CD4-positive, alpha-beta T cell treated with Interleukin-6 at 100 ng/mL for 8 hours (primary cell): ENCODE measurements at places on chromosomes 1 and 21.

GRCh38 chr1:184035719-184036516, 1.6 kb downstream of the COLGALT2 start:
- DNase-seq = no peak

DNA sequence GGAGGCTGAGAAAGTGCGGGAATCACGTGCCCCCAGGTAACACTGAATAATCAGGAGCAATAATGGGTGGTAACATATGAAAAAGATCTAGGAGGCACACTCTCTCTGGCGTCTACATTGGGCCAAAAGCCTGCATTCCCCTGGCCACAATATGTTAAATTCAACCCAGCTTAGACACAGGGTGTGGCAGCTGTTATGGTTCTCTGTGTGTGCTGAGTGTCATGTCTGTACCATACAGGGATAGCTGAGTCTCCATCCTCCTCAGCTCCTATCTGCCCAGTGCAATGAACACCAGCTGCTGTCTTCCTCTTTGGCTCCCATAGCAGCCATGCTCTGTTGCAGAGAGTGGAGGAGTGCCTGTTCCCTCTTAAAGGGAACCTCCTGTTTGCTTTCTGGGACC, 14.3 kb downstream of the S100A11 start:
- DNase-seq = no peak

DNA sequence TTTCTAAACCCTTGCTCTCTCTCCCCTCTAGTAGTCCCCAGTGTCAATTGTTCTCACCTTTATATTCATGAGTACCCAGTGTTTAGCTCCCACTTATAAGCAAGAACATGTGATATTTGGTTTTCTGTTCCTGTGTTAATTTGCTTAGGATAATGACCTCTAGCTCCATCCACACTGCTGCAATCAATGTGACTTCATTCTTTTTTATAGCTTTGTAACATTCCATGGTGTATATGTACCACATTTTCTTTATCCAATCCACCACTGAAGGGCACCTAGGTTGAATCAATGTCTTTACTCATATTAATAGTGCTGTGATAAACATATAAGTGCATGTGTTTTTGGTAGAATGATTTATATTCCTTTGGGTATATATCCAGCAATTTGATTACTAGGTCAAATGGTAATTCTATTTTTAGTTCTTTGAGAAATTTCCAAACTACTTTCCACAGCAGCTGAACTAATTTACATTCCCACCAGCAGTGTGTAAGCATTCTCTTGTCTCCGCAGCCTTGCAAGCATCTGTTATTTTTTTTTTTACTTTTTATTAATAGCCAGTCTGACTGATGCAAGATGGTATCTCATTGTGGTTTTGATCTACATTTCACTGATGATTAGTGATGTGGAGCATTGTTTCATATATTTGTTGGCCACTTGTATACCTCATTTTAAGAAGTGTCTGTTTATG, 277.8 kb downstream of the LTN1 start:
- no peak for DNase-seq

GRCh38 chr1:43465505-43466067, 11.9 kb upstream of the HYI start:
- DNase-seq = no peak

- DNase-seq = no peak
Measured at GRCh38 chr21:29453511-29453910, 154.8 kb downstream of the BACH1 start.

DNA sequence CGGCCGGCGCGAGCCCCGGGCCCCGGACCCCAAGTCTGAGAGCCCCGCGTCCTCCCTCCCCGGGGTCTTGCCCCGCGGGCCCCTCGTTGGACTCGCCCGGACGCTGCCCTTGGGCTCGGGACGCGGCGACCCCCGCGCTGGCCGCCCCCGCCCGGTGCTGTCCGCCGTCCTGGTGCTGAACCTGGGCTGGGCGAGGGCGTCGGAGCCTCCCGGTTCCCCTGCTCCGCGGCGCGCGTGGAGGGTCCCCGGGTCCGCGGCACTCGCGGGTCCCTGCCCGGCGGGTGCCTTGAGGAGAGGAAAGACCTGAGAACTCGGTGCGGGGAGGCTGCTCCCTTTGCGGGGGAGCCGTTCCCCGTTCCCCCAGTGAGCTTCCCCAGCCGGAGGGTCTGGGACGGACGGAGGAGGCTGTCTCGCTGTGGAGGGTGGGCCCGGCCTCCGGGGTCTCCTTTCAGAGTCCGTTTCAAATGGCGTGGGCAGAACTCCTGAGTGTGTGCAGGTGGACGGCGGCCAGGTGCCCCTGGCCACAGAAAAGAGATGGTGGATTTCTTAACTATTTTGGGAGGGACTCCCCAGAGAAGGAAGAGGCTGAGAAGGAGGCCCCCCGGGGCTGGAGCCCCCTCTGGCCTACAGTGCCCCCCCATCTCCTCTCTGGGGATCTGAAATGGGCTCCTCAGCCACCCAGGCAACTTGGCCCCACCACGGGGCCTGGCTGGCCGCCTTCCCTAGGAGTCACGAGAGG, 595 bp downstream of the GABRD start:
- no peak for DNase-seq

DNA sequence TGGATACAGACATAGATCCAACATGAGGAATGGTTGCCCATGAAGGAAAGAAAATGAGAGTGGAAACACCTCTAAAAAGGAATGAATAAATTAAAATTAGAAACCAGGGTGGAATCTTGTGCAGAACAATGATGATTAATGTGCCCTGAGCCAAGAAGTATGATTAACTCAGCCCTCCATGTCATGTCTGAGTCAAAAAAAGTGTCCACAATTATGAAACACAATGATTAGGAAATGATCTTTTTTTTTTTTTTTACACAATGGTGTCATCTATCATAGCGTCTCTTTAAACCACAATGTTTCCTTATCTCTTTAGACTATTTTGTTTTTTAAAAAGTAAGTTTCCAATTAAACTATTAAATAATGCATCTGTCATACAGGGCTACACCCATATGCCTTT, 78.9 kb upstream of the RAB4A start:
- DNase-seq = no peak

DNA sequence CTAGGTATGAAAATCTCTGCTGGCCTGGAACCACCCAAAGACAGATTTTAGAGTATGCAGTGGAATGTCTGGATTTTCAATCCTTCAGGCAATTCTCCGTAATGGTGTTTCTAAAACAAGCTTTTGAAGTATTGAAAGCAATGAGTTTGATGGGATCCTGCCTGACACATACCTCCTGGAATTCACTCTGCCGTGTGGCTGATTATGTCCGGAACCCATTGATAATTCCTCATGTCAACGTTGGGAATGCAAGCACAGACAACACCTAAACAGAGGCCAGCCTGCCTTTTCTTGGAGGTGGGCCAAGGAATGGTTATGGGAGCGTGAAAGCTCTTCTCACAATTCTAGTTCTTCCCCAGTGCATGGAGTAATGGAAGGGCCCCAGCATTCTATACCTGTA, 168.9 kb upstream of the HMCN1 start:
- no peak for DNase-seq

- no peak for DNase-seq
Measured at GRCh38 chr1:244087611-244088010, 36.5 kb downstream of the ZBTB18 start.

- DNase-seq = no peak
Measured at GRCh38 chr21:40177979-40178378, 310.7 kb downstream of the PCP4 start.

GRCh38 chr1:235940285-235940684, 73.6 kb upstream of the LYST start:
- DNase-seq = no peak

DNA sequence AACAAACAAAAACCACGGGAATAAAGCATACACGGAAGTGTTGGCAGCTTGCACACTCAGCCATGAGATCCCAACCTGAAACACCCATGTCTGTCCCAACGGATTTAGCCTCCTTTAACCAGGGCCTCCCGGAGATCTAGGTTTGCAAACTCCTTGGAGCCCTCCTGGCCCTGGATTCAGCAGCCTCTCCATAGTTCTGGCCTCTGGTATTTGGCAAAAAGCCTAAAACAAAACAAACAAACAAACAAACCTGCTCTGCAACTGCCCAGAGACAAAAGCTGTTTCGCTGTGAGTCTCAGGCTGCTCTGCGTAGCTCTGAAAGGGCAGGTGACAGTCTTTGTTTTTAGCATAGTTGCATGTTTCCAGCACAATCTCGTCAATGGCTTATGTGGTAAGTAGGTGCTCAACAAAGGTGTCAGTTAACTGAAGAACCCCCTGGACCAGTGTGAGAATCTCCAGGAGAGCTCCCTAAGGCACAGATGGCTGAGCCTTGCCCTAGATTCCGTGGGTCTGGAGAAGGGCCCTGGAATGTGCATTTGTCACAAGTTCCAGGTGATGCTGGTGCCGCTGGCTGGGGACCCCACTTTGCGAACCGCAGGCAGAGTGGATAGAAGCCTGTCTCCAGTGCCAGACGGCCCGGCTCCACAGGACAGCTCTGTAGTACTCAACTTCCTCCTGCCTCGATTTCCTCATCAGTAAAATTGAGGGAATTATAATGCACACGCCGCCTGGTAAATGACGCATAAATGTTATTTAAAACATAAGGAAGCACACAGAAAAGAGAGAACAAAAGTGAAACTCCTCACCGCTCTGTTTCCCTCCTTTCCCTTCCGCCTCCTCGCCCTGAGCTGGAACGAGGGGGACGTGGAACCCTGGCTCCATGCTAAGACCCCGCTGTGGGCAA, 86.2 kb downstream of the RIPK4 start:
- no peak for DNase-seq

DNA sequence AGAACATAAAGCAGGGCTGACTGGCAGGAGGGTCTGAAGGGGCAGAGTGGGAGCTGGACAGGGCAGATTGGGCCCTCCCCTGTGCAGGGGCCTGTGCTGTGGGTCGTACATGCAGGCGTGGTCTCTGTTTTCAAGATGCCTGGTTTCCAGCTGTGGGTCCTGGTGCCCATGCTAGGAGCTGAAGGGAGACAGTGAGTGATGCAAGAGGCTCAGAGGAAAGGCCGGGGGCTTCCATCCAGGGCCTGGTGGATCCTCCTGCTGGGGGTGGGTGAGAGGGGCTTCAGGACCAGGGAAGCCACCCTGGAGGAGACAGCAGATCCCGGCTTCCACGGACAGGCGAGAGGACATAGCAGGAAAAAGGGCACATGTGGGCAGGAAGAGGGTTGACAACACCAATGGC, 349.0 kb upstream of the VAMP3 start:
- DNase-seq = no peak

DNA sequence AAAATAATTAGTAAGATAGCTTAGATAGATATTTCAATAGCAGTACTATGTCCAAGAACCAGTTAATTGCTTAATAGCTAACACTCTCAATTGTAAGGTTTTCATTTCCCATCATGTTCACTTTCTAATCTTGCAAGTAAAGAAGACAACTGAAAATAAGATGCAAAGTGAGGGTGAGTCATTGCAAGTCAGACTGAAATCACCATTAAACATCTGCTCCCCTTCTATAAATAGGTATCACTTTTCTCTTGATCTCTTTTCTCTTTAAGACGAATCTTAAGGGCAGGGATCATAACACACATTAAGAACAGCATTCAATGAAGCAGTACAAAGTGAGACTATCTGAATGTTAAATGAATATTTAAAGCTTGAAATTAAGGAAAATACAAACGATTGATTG, 40.4 kb downstream of the UBR4 start:
- DNase-seq = no peak

GRCh38 chr1:155044812-155045657, 6.1 kb upstream of the ADAM15 start:
- DNase-seq = peak; percentile 67

DNA sequence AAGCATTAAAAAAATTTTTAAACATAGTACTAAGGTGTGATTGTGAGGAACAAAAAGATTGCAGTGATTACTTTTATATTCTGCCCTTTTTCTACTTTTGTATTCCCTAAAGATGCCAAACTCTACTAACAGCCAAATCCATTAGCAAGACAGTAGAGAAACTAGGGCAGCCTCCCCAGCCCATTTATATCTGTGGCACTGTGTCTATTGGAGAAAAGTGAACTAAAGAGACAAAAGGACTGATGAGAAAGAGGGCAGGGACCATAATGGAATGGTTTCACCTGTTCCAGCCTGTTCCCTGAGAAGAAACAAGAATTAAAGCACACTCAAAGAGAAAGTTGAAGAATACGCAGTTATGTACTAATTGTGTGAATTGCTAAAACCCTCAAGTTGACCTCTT, 56.6 kb downstream of the ATG4C start:
- no peak for DNase-seq

DNA sequence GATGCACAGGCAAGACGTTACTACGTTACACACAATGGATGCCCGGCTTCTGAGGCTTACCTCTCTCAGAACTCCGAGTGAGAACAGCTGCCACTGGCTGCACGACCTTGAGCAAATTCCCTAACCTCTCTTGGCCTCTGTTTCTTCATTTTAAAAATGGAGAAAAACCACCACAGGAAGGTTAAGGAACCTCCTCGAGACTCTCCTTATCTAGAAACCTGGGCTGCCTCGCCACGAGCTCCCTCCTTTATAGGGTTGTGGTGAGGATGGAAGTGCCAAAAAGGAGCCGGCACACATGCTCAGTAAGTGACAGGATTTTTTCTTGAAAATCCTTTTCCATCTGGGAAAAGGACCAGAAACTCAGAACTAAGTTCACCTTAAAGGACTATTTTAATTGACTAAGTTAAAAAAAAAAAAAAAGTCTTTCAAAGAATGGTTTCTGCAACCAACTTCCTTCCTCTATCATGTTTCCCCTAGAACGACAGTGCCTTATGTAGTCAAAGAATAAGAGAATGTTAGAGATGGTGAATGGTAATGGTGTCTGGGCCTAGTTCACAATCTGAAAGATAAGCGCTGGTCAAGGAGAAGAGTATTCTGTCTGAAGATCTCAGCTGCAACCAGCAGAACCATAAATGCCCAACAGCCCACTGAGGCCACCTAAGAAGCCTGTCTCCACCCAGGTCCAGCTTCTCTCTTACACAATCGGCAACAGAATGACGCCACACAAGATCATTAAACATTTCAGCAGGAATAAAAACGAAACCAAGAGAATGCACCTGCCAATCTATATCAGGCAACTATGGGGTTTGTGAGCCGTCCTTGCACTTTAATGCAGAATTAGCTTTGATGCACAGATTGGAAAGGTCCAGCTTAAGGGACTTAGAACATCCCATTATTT, 64.9 kb downstream of the SLC45A1 start:
- no peak for DNase-seq

DNA sequence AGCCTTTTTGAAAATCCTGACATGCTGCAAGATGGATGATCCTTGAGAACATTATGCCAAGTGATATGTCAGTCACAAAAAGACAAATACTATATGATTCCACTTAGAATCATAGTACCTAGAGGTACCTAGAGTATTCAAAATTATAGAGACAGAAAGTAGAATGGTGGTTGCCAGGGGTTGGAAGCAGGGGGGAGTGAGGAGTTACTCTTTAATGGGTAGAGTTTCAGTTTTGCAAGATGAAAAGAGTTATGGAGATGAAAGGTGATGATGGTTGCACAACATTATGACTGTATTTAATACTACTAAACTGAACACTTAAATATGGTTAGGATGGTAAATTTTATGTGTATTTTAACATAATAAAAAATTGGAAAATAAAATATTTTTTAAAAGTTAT, 37.9 kb upstream of the PODN start:
- no peak for DNase-seq

GRCh38 chr1:89682611-89683010, 49.7 kb downstream of the LRRC8C start:
- no peak for DNase-seq
